ENCODE measurements at places on chromosomes 2 and 18.

DNA sequence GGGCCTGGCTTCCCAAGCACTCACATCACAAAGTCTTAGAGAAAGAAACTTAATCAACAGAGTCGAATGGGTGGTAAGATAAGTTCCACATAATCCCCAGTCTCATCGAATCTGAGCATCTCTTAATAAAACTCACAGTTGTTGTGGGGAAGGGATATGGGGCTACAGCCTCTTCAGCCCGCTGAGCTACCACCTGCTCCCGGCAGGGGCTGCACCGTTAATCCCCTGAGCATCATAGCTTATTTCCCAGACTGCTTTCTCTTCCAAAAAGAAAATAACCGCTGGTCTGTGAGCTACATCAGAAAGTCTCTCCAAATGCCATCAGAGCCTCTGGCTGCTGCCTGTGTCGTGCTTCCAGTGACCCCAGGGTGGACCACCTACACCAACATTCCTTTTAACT, 139.4 kb upstream of the CELF4 start:
- DNase-seq, result no peak

- DNase-seq, result no peak
Observed at GRCh38 chr2:197460649-197461048, 7.3 kb downstream of the COQ10B start.

GRCh38 chr2:8957628-8958027, 45.9 kb downstream of the MBOAT2 start:
- DNase-seq, result no peak

DNA sequence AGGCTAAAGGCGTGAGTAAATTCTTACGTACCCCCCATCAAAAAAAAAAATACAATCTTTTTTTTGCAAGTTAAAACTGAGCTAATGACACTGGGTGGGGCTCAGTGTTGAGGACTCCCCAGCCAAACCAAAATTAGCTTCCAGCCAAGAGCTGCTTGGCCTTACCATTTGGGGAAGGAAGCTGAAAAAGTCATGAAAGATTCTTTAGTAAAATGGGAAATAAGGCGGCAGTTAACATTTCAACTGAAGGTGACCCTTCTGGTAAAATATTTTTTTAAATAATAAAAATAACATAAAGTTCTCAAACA, 16.4 kb downstream of the SMAD7 start:
- no peak for DNase-seq

- no peak for DNase-seq
Observed at GRCh38 chr18:58135701-58136331, 91.8 kb downstream of the NEDD4L start.

Data from right lung (tissue), 10 donors.